ENCODE measurements at places on chromosomes 2 and 18.

DNA sequence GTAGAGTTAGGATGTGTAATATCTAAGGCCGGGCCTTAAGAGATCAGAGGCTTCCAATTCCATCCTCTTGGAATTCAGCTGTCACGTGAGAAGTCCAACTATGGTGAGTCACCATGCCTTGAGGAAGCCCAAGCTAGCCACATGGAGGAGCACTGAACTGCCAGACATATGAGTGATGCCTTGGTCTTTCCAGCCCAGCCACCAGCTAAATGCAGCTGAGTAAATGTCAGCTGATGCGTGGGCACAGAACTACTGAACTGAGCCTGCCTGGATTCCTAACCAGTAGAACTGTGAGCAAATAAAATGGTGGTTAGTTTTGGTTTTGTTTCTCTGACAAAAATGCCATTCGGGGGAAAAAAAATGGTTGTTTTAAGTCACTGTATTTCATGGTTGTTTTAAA, 153.7 kb upstream of the SERTAD2 start:
- DNase-seq = no peak

DNA sequence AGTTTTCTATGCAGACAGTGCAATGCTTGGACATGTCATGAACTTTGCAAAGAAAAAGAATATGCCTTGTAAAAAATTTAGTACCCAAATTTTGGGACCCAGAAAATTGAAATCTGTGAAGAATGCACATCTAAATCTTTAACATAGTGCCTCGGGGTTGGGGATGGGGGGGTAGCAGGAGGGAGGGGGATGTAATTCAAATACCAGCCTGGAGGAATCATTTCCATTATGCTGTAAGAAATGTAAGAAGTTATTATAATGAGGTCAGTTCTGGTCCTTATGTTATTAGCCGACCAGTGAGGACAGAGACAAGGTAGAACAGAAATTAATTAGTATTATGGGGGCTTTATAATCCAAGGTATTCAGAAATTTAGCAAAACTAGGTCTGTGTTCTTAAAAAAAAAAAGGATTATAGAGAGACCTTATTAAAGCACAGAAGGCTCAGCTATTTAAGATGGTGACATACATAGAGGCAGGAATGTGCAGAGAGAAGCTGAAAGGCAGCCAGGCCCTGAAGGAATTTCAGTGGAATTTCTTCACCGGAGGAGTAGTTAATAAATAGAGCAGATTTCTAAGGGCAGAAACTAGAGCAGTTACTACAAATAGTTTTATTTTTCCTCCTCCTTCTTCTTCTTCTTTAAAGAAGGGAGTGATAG, 89.0 kb upstream of the RBMS1 start:
- no peak for DNase-seq

DNA sequence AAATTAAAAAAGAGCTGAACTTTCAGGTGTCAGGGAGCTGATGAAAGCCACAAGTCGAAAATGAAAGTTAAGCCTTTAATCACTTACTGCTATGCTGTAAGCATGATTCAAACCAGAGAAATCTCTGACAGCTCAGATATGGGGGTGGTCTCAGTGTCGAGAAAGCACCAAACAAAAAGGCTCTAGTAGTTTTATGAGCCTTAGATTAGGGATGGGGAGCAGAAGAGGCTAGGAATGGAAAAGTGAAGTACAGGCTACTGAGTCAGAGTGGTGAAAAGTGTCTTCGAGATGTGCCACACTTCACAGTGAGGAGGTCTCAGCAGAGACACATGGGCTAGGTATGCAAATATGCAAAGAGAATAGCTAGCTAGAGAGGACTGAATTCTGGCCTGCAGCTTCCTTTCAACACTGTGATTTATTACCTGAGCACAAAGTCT, 482.2 kb downstream of the SPAG16 start:
- no peak for DNase-seq

DNA sequence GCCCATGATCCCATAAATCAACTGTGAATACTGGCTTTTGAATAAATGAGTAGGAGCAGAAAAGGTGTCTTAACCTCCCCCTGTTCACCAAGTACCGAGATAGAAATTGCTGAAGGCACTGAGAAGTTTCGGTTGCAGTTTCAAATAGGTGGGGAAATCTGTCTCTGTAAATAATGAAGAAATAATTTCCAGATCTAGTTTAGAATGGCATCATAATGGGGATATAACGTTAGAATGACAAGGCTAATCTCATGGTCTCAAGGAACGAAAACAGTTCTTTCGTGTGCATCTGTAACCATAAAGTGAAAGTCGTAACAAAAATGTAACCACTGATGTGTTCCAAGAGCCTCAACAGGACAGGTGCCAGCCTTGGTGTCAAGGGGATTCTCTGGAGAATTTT, 49.9 kb upstream of the TMEM18 start:
- no peak for DNase-seq

DNA sequence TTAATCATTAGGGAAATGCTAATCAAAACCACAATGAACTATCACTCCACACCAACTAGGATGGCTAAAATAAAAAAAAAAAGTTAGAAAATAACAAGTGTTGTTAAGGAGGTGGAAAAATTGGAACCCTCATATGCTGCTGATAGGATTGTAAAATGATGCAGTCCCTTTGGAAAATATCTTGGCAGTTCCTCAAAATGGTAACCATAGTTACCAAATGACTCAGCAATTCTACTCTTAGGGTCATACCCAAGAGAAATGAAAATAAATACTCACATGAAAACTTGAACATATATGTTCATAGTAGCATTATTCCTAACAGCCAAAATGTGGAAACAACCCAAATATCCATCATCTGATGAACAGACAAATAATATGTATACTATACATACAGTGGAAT, 15.7 kb upstream of the ACVR2A start:
- DNase-seq = no peak

DNA sequence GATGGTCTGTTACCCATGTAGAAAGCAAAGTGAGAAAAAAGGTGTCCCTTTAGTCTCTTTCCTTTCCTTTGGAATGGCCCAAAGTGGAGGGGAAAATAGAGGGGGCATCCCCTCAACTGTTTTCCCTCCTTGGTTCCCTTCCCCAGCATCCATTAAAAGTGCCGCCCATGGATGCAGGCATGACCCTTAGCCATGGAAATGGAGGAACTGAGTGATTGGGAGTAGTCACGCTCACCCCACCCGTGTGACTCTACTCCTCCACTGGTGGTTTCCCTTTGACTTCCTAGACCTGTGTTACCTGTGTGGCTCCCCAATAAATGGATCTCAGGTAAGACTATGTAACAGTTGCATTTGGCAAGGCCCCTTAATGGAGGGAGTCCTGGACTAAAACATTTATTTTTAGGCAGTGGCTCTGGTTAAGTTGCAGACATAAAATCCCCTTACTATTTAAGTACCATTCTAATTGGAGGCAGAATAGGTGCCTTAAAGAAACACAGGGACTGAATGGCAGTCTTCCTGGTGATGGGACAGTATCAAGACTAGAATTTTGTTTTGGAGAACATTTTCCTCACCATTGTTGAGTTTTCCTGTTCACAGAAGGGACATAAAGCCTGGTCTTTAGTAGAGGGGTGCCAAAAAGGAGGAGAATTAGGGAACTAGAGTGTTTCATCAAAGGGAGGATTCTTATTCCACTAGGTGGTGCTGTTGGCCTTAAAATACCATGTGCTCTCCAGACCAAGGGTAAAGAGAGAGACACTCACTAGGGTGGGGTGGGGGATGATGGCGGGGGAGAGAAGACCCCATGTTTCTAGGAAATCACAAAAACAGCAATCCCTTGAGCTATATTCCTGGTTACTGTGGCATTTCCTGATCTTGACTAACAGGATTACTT, 25.7 kb upstream of the PLA2R1 start:
- no peak for DNase-seq

DNA sequence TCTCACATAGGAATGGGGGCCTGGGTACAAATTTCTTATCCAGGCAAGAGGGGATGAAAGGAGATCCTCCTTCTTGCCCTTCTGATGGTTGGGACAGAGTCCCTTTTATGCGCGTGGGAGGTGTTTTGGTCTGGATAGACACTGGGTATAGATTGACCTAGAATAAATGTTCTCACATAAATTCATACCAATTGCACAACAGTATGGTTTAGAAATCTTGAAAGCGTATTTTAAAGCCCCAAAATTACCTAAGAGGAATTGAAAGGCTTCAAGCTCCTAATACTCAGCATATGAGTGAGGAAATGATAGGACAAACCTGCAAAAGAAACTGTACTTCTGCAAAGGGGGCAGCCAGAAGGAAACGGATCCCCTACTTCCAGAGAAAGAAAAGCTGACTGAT, 2.6 kb upstream of the BCL2 start:
- DNase-seq = no peak

- DNase-seq = no peak
Observed at GRCh38 chr2:64115808-64116598, 28.2 kb downstream of the PELI1 start.

DNA sequence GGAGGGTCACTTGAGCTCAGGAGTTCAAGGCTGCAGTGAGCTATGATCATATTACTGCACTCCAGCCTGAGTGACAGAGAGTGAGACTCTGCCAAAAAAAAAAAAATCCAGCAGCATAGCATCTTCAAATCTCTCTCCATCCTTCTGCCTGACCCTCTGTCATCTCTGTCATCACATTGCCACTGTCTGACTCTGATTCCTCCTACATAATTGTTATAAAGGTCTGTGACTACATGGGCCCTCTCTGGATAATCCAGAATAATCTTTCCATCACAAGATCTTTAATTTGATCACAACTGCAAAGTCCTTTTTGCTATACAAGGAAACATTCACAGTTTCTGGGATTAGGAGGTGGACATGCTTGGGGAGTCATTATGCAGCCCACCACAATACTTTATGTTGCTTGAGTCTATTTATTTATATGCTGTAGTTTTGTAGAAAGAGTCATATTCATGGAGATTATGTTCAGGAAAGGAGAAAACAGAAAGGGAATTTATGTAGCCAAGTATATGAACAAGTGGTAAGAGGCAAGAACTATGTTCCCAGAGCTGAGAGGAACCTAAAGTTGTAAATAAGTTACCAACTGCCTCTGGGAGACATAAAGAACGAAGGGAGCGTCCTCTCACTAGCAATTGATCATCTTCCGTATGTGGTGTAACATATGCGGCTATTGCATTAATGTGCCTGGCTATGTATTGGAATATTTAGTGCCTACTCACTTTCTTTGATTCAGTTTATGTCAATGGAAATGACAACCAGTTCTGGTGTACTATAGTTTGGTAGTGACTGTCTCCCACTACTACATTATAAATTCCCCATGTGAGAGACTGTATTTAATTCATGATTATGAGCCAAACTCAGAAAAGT, 21.5 kb downstream of the RND3 start:
- DNase-seq = no peak

DNA sequence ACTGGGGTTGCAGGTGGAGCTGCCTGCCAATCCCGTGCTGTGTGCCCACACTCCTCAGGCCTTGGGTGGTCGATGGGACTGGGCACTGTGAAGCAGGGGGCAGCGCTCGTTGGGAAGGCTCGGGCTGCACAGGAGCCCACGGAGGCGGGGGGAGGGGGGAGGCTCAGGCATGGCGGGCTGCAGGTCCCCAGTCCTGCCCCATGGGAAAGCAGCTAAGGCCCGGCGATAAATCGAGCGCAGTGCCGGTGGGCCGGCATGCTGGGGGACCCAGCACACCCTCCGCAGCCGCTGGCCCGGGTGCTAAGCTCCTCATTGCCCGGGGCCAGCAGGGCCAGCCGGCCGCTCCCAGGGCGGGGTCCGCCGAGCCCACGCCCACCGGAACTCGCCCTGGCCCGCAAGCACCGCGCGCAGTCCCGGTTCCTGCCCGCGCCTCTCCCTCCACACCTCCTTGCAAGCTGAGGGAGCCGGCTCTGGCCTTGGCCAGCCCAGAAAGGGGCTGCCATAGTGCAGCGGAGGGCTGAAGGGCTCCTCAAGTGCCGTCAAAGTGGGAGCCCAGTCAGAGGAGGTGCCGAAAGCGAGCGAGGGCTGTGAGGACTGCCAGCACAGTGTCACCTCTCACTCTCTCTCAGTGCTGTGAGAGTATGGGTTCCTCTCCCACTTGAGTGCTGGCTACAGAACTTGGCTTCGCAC, 1210.6 kb upstream of the NXPH2 start:
- no peak for DNase-seq

- no peak for DNase-seq
Observed at GRCh38 chr2:176986487-176986886, 226.1 kb upstream of the HNRNPA3 start.

GRCh38 chr2:219688560-219689445, 61.4 kb downstream of the SLC4A3 start:
- no peak for DNase-seq

DNA sequence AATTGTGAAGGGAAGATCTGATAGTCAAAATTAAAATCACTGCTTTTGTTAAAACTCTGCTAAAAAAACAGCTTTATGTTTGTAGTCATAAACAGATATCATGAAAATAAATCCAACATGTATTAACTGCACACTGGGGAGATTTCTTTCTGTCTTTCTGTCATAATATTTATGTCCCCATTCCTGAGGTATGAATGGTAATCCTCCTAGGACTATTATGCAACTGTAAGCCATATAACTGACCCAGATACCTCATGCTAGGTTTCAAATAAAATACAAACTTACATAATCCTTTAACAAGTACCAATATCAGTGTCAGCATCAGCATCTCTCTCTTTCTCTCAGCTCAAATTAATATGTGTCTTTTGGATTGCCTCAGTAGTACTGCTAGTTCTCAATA, 18.2 kb downstream of the IFIH1 start:
- no peak for DNase-seq

GRCh38 chr2:158312981-158313380, 143.6 kb downstream of the CCDC148 start:
- DNase-seq = no peak

- no peak for DNase-seq
Observed at GRCh38 chr2:190404487-190404886, 3.7 kb upstream of the MFSD6 start.

GRCh38 chr2:135151615-135152014, 99.5 kb downstream of the RAB3GAP1 start:
- DNase-seq = no peak

DNA sequence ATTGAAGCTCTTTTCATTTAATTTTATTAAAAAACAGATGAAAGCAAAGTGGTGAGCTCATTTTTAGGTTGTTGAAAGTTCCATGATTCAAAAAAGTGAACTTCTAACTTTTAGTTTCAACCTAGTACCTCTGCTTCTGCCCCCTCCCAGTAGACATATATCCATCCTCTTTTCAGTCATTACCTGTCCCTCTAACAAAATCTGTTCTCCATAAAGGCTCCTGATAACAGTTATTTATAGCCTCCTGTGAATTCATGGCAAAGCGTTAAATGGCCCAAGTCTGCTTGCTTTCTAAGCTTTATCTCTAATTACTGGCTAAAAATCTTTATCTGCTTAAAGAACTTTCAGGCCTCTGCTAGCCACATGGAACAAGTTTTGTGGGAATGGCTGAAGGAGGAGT, 148.1 kb downstream of the TTC27 start:
- DNase-seq = no peak

DNA sequence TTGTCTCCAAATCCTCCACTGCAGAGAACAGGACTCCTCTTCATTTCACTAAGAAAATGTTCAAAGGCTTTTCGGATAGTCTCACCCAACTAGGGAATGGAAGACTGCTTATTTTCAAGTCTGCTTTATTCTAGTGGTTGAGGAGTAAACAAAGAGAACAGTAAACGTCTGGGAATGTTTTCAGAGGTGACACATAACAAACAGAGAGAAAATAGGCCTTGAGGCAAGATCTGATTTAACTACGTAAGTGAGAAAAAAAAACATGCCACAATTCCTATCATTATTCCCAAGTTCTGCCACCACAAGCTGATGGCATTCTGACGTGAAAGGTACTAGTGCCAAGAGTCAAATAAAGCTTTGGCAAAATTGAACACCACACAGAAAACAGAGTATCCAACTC, 16.7 kb upstream of the WIPF1 start:
- DNase-seq = no peak

GRCh38 chr2:223725494-223725893, 111.9 kb downstream of the AP1S3 start:
- DNase-seq = no peak
